ENCODE measurements at places on chromosomes 4 and X.

DNA sequence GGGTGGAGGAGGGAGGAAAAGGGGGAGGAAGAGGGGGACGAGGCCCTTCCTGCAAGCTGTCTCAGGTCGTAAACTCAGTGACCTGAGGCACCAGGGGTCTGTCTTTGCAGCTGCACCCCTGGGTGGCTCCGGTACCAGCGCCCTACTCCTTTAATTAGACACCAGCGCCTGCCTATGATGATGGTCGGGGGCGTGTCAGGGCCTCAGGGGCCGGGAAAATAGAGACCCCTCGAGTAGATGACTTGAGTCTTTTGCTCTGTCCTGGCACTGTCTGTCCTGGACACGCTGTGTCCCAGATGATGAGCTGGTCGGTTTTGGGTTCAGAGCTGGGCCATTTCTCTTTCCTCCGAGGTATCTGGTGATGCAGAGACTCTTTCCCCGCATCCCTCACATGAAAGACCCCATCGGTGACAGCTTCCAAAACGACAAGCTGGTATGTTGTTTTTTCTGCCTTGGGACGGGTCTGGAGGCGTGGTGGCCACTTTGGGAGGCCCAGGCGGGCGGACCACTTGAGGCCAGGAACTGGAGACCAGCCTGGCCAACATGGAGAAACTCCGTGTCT lies 11.2 kb downstream of the SLC25A6 start:
- DNase-seq = no peak

DNA sequence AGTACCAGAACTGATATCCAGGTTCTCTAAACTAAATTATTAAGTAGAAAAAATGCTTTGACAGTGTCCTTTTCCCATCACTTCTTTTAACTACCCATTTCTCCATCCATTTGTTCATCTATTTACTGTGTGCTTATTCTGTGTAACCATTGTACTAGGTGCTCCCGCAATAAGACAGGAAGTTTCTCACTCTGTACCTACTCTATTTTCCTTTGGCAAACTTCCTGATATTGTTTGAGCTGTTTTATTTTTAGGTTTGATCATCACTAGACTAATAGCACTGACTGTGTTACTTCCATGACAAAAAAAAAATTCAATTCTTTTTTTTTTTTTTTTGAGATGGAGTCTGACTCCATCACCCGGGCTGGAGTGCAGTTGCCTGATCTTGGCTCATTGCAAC lies 102.5 kb upstream of the CASK start:
- no peak for DNase-seq

DNA sequence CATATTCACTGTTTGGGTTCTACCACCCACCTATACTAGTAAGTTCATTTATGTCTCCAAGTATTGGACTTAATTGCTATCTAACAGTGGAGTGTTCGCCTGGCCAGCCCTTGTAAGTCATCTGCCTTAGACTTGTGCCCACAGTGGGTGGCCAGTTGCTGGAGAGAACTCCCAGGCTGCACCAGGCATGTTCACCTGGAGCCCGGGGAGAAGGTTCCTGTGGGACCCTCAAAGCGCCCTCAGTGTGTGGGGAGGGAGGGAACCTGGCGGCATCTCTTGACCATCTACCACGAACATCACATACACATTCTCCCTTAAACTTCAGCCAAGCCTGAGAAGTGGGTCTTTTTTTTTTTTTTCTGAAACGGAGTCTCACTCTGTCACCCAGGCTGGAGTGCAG lies 138.1 kb downstream of the CPZ start:
- no peak for DNase-seq

DNA sequence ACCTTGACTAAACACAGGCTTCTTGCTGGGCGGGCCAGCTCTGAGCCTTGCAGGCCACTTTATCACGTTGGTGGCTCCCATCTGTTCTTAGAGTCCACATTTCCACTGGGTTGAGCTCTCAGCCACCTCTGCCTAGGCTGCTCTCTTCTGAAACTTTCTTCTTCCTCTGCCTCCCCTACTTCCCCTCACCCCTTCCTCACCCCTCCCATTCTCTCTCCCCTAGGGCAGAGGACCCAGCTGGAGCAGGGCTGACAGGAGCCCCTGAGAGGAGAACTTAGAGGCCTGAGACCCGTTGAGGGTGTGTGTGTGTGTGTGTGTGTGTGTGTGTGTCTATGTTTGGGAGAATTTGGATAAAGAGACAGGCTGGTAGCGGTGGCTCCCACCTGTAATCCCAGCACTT lies 19.9 kb upstream of the TMSB4X start:
- DNase-seq = no peak

GRCh38 chr4:114976901-114977300 lies 136.5 kb downstream of the NDST4 start:
- no peak for DNase-seq

GRCh38 chr4:3672465-3672831 lies 93.7 kb upstream of the ADRA2C start:
- DNase-seq = no peak

DNA sequence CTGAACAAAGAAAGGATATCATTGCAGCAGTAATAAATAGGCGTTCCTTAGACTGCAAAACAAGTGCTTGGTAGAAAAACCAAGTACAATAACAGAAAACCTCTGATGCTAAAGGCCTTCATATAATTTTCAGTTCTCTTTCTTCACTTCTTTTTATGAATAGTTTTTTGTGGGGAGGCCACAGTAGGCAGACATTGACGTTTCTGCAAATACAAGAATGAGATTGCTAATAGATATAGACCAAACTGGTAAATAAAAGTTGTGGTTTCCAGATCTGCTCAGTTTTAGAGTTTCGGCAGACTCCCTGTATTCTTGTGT lies 57.0 kb upstream of the RAP1GDS1 start:
- DNase-seq = no peak

DNA sequence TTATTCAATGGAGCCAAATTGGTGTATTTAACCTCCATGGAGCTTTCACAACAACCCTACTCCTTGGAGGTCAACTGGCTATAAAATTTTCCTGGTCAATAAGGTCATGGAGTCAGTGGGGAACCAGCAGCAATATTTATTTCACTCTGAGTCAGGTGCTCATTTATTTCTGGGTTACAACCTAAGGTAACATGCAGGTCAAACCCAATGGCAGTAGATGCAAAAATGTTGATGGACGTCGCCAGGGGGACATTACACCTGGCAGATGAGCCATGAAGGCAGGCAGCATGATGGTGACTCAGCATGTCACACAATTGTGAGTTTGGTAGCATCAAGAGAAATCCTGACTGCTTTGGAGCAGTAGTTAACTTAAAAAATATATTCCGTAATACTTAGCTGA lies 514.1 kb downstream of the IL15 start:
- DNase-seq = no peak

DNA sequence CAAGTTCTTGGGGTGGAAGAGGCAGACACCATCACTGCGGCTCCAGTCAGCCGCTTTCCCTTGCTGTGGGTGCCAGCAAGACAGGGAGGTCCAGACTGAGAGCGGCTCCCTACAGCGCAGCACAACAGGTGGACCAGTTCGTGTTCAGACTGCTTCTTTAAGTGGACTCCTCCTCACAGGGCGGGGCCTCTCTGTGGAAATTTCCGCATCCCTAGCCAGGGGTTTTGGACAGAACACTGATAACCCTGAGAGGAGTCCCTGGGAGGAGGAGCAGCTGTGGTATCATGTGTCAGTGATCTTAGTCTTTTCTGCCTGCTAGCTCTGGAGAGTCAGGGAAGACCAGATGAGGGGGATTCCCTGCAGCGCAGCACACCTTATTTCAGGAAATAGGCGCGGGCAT lies 48.5 kb downstream of the MAGEC2 start:
- DNase-seq = no peak

GRCh38 chr4:11165052-11165451 lies 263.6 kb downstream of the HS3ST1 start:
- no peak for DNase-seq

GRCh38 chrX:17779434-17779833 lies 42.1 kb downstream of the SCML1 start:
- DNase-seq = no peak
